ENCODE measurements at places on chromosomes 5 and 9. TPM values are rescaled to one million over a fixed set of nuclear protein-coding genes. Genes with fewer than 3 reads are reported as not detected.

- no peaks in the 10 kb centered on the region for H3K36me3 ChIP-seq
- H3K4me3 ChIP-seq: no peak overlapping the region
- H3K27me3 ChIP-seq: no peaks in the 10 kb centered on the region
- peaks cover 30% of the 10 kb centered on the region for H3K4me1 ChIP-seq
- DNase-seq: peak; percentile 79
- H3K27ac ChIP-seq: peak overlapping the region; percentile 14
These were observed 10.1 kb downstream of the LHFPL2 start for GRCh38 chr5:78638423-78638822.

DNA sequence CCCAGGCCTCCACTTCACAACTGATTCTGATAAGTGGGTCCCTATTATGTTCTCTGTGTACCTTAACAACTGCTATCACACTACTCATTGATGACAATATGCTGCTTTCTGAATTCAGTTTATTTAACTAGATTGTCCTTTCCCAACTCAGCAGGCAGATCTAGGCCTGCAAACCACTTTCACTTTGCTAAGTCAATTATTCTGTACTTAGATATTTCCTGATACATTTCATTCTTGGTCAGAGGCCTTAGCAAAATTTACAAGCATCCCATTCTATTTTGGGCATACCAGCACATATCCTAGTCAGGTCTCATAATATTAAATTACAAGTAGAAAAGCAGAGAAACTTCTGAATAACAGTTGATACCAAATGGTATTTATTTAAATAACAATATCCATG is 235.7 kb upstream of the HAPLN1 start:
- H3K4me1 ChIP-seq: no peaks in the 10 kb centered on the region
- no peak overlapping the region for H3K27ac ChIP-seq
- H3K36me3 ChIP-seq: no peaks in the 10 kb centered on the region
- H3K27me3 ChIP-seq: no peaks in the 10 kb centered on the region
- no peak for DNase-seq
- H3K4me3 ChIP-seq: no peak overlapping the region

- H3K27me3 ChIP-seq: no peaks in the 10 kb centered on the region
- no peaks in the 10 kb centered on the region for H3K36me3 ChIP-seq
- no peaks in the 10 kb centered on the region for H3K4me1 ChIP-seq
These were observed 486.1 kb downstream of the KDM4C start for GRCh38 chr9:7243838-7244237.

The SUSD3 gene
- 1.2 TPM for total RNA-seq

The FGF18 gene
- total RNA-seq: 0.76 TPM

The CCDC69 gene
- total RNA-seq: 22.4 TPM

The TMEM252 gene
- total RNA-seq: not detected

The PCDHA7 gene
- 0.84 TPM for total RNA-seq

GRCh38 chr9:133971981-133972941 is 19.9 kb downstream of the VAV2 start:
- H3K4me3 ChIP-seq: no peak overlapping the region
- H3K27ac ChIP-seq: no peak overlapping the region
- H3K27me3 ChIP-seq: no peaks in the 10 kb centered on the region
- no peak for DNase-seq
- no peaks in the 10 kb centered on the region for H3K36me3 ChIP-seq
- H3K4me1 ChIP-seq: peaks cover 35% of the 10 kb centered on the region

The SPATA31A3 gene
- not detected for total RNA-seq

GRCh38 chr5:177972613-177973012 is 23.4 kb downstream of the PROP1 start:
- no peaks in the 10 kb centered on the region for H3K36me3 ChIP-seq
- no peaks in the 10 kb centered on the region for H3K4me1 ChIP-seq
- no peak overlapping the region for H3K27ac ChIP-seq
- H3K4me3 ChIP-seq: no peak overlapping the region
- no peaks in the 10 kb centered on the region for H3K27me3 ChIP-seq
- no peak for DNase-seq

- no peak overlapping the region for H3K4me3 ChIP-seq
- no peak overlapping the region for H3K27ac ChIP-seq
These were observed 19.1 kb upstream of the RALGDS start for GRCh38 chr9:133140174-133140505.

The SPINK6 gene
- not detected for total RNA-seq

DNA sequence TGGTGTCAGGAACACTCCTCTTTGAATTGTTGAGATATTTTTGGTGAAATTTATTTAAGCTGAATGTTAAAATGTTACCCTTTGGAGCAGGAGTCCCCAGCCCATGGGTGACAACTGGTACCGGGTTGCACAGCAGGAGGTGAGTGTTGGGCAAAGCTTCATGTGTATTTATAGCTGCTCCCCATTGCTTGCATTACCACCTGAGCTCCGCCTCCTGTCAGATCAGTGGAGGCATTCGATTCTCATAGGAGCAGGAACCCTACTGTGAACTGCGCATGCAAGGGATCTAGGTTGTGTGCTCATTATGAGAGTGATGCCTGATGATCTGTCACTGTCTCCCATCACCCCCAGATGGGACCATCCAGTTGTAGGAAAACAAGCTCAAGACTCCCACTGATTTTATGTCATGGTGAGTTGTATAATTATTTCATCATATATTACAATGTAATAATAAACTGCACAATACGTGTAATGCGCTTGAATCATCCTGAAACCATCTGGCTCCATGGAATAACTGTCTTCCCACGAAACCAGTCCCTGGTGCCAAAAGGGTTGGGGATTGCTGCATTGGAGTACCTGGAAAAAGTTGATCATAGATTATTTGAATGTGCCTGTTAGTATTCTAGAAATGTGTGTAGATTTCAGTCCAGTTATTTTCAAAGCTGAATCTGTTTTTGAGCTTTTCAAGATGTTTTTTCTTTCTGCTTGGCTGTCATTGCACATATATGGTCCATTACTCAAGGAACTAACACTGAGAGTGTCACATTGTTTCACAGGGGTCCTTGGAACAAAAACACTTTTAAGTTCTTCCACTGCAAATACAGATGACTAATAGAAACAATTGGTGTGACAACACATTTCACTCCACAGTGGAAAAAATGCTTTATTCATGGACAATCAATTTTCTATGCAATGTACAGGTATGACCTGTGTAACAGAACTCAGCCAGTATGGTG is 104.6 kb upstream of the TNFAIP8 start:
- no peaks in the 10 kb centered on the region for H3K36me3 ChIP-seq
- H3K4me1 ChIP-seq: no peaks in the 10 kb centered on the region
- no peak overlapping the region for H3K27ac ChIP-seq
- no peaks in the 10 kb centered on the region for H3K27me3 ChIP-seq
- no peak for DNase-seq
- H3K4me3 ChIP-seq: no peak overlapping the region

The DOK3 gene
- total RNA-seq: 7.1 TPM

The EEIG1 gene
- 70.5 TPM for total RNA-seq

- no peaks in the 10 kb centered on the region for H3K4me1 ChIP-seq
- no peaks in the 10 kb centered on the region for H3K36me3 ChIP-seq
- DNase-seq: no peak
- H3K27me3 ChIP-seq: no peaks in the 10 kb centered on the region
These were observed 639.6 kb downstream of the CETN3 start for GRCh38 chr5:89769975-89770374.

The PCDHGB5 gene
- total RNA-seq: 4.3 TPM

The FLT4 gene
- 3.1 TPM for total RNA-seq

DNA sequence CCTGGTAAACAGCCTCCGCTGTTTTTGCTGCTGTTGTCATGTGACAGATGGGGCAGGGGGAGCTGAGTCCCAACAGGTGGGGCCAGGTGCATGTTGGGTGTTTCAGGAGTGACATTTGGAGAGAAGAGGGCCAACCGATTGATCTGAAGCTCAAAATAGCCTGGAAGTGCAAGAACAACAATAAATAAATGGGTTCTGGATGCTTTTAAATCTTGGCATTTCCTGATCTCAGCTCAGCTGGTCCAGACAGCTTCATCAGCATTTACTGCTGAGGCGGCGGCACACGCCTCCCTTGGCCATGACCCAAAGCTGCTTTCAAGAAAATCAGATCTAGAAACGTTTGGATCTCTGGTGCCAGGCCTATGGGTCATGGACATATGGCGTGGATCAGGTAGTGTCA is 70.5 kb downstream of the PPARGC1B start:
- no peaks in the 10 kb centered on the region for H3K4me1 ChIP-seq
- no peaks in the 10 kb centered on the region for H3K27me3 ChIP-seq
- H3K4me3 ChIP-seq: no peak overlapping the region
- no peaks in the 10 kb centered on the region for H3K36me3 ChIP-seq
- no peak for DNase-seq
- no peak overlapping the region for H3K27ac ChIP-seq

The S1PR3 gene
- 1.5 TPM for total RNA-seq

DNA sequence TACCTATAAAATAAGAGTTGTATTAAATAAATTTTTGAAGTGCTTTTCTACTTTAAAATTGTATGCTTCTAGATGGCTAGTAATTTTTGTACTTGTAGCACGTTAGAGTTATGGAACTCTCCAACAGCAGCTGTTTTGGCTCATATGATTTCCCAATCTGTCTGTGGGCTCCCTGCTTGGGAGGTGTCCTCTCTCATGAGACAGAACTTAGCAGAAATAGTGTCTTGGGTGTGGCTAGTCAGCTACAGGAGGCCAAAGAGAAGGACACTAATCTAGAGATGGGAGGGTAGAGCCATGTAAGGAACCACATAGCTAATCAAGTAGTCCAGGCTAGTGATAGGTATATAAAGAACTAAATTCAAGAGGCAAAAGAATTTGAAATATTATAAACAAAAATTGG is 78.4 kb upstream of the DAB2 start:
- no peaks in the 10 kb centered on the region for H3K27me3 ChIP-seq
- peak overlapping the region; percentile 16 for H3K27ac ChIP-seq
- no peak for DNase-seq
- H3K4me1 ChIP-seq: no peaks in the 10 kb centered on the region

- H3K4me3 ChIP-seq: no peak overlapping the region
- no peak for DNase-seq
- H3K27ac ChIP-seq: no peak overlapping the region
- no peaks in the 10 kb centered on the region for H3K27me3 ChIP-seq
These were observed 72.3 kb downstream of the RAPGEF1 start for GRCh38 chr9:131667576-131667975.

Data from pancreas (tissue), 10 donors.